Thyroid gland (tissue), 4 donors: ENCODE measurements at places on chromosomes 16 and 17. TPM values are rescaled to one million over a fixed set of nuclear protein-coding genes. Genes with fewer than 3 reads are reported as not detected.
A peak's percentile ranks its signal among the peaks of the same experiment; 100 is the strongest.

- H3K27me3 ChIP-seq = peaks cover 26% of the 10 kb centered on the region
- H3K4me3 ChIP-seq = no peak overlapping the region
- DNase-seq = no peak
- no peaks in the 10 kb centered on the region for H3K4me1 ChIP-seq
Observed at GRCh38 chr17:48989100-48989499, 8.1 kb upstream of the IGF2BP1 start.

DNA sequence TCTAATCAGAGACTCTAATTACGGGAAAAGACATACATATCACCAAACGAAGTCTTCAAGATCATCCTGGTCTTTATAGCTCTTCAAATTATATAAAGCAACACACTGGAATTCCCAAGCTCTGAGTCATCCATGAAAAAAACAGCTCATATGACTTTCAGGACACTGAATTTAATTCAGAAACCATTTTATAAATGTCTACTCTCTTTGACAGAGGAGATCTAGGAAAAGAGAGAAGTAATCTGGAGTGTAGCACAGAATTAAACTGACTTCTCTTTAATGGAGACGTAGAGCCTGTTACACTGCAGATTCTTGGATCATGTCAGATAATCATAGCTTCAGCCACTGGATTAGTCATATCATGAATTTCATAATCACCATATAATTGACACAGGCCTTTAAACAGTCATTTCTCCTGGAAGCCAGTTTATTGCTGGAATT lies 86.8 kb upstream of the WSB1 start:
- DNase-seq = no peak
- H3K4me1 ChIP-seq = no peaks in the 10 kb centered on the region
- no peaks in the 10 kb centered on the region for H3K27me3 ChIP-seq

DNA sequence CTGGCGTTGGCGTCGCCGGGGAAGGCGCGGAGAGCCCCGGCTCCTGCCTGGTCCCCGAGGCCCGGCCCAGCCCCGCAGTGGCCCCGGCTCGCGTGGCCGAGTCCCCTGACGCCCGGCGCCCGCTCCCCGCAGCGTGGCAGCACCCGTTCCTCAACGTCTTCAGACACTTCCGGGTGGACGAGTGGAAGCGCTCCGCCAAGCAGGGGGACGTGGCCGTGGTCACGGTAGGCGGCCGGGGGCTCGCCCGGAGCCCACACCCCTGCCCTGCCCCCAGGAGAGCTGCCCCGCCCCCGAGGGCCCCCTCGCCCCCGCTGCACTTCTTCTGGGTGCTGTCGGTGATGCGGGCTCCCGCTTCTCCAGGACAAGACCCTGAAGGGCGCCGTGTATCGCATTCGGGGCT lies 466 bp downstream of the WDR90 start:
- no peak for DNase-seq
- H3K27ac ChIP-seq = no peak overlapping the region
- no peaks in the 10 kb centered on the region for H3K36me3 ChIP-seq
- H3K4me3 ChIP-seq = peak overlapping the region; percentile 77
- H3K27me3 ChIP-seq = no peaks in the 10 kb centered on the region
- H3K4me1 ChIP-seq = peaks cover 46% of the 10 kb centered on the region

- DNase-seq = peak; percentile 27
- peaks cover 5% of the 10 kb centered on the region for H3K36me3 ChIP-seq
- H3K27ac ChIP-seq = no peak overlapping the region
- no peaks in the 10 kb centered on the region for H3K27me3 ChIP-seq
Observed at GRCh38 chr16:1494129-1494640, 1.0 kb downstream of the TELO2 start.

- H3K4me1 ChIP-seq = no peaks in the 10 kb centered on the region
- H3K4me3 ChIP-seq = no peak within 1 kb of the TSS
- no peak for DNase-seq
Observed at GRCh38 chr17:43846963-43847371, at the start of gene CD300LG. Gene CD300LG, plus strand, starts transcription at chr17:43847176. Its CDS starts 41 bp downstream, at chr17:43847217.

DNA sequence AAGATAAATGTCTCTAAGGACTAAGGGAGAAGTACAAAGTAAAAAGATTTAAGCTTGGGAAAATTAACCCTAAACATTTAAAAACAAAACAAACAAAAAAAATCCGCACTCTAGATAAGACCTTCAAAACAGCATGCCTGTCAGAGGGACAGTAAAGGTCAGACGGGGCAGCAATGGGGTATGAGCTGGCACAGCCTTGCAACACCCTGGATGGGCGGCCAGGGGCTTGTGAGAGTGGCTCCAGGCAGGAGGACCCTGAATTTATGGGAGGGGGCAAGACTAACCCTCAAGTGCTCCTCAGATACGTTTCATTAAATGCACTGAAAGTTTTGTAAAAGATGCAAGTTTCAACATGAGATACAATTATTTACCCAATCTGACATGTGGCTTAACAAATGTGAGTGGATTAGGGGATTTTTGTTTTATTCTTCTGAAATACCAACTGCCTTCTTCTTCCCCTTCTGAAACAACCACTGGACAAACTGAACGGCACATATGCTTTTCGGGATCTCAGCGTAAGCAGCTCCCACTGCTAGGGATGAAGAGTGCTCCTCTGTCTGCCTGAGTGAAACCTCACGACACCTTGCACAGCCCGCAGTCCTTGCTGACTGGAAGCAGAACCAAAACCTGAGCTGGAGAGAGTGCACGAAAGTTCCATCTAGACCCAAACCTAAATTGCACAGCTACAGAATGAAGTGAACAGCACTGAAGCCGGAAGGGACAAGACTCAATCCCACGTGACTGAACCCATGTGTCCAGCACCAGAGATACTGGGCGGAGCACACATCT lies 128.4 kb downstream of the ANKRD11 start:
- H3K27me3 ChIP-seq = no peaks in the 10 kb centered on the region
- no peaks in the 10 kb centered on the region for H3K36me3 ChIP-seq
- peaks cover 65% of the 10 kb centered on the region for H3K4me1 ChIP-seq
- H3K4me3 ChIP-seq = no peak overlapping the region

GRCh38 chr16:66260522-66261254 lies 105.8 kb upstream of the CDH5 start:
- no peaks in the 10 kb centered on the region for H3K36me3 ChIP-seq
- no peak overlapping the region for H3K27ac ChIP-seq
- no peak for DNase-seq
- no peaks in the 10 kb centered on the region for H3K27me3 ChIP-seq

ICAM2 gene
- total RNA-seq = 41.8 TPM

AATK gene
- total RNA-seq = 4.1 TPM

C16orf92 gene
- not detected for total RNA-seq

GRCh38 chr16:19809121-19809635 lies 75.5 kb downstream of the GPRC5B start:
- H3K27me3 ChIP-seq = no peaks in the 10 kb centered on the region
- peak overlapping the region; percentile 69 for H3K27ac ChIP-seq
- H3K36me3 ChIP-seq = no peaks in the 10 kb centered on the region
- peak; percentile 20 for DNase-seq
- H3K4me1 ChIP-seq = peaks cover 42% of the 10 kb centered on the region

GRCh38 chr16:66457888-66458287 lies 30.8 kb downstream of the BEAN1 start:
- H3K36me3 ChIP-seq = no peaks in the 10 kb centered on the region
- no peak overlapping the region for H3K27ac ChIP-seq
- no peaks in the 10 kb centered on the region for H3K27me3 ChIP-seq
- DNase-seq = no peak

DNA sequence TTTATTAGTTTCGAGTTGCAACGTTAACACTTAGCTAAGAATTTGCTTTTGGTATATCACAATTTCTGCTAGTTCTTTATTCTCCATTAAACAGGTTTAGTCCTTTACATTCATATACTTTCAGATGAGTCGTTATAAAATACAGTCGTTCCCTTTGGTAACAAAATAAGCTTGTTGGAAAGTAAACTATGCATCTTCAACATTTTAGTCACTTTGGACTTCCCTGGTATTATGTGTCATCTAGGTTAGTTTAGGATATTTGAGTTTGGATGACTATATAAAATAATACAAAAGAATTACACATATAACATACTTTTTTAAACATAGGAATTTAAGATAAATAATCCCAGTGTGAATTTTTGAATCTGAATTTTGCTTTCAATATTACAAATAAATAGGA lies 351.5 kb downstream of the BCAS3 start:
- no peaks in the 10 kb centered on the region for H3K27me3 ChIP-seq
- DNase-seq = no peak
- no peaks in the 10 kb centered on the region for H3K36me3 ChIP-seq

CASKIN1 gene
- 0.24 TPM for total RNA-seq

DNA sequence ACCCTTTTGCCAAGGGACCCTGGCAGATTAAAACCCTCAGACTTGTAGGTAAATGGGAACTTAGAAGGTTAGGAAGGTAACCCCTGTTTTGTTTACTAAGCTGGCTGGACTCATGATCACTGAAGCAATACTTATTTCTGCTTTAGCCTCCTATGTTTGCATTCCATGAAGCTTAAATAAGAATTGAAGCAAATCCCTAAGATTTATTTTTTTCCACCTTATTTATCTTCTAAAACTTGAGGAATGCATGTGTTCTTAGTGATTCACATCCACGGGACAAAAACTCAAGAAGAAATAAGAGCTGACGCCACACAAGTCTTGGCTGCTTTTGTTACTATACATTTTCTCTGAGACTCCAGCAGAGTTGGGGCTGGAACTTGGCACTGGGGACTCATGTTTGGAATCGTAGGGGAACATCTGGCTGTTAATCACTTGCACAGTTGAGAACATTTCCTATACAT lies 35.5 kb downstream of the CLUAP1 start:
- H3K4me3 ChIP-seq = no peak overlapping the region
- H3K36me3 ChIP-seq = peaks cover 30% of the 10 kb centered on the region
- no peaks in the 10 kb centered on the region for H3K27me3 ChIP-seq
- peaks cover 9% of the 10 kb centered on the region for H3K4me1 ChIP-seq

- no peak for DNase-seq
- H3K4me1 ChIP-seq = peaks cover 24% of the 10 kb centered on the region
- peak overlapping the region; percentile 62 for H3K27ac ChIP-seq
- H3K27me3 ChIP-seq = no peaks in the 10 kb centered on the region
Observed at GRCh38 chr16:14485811-14486519, 144.1 kb downstream of the PARN start.

DNA sequence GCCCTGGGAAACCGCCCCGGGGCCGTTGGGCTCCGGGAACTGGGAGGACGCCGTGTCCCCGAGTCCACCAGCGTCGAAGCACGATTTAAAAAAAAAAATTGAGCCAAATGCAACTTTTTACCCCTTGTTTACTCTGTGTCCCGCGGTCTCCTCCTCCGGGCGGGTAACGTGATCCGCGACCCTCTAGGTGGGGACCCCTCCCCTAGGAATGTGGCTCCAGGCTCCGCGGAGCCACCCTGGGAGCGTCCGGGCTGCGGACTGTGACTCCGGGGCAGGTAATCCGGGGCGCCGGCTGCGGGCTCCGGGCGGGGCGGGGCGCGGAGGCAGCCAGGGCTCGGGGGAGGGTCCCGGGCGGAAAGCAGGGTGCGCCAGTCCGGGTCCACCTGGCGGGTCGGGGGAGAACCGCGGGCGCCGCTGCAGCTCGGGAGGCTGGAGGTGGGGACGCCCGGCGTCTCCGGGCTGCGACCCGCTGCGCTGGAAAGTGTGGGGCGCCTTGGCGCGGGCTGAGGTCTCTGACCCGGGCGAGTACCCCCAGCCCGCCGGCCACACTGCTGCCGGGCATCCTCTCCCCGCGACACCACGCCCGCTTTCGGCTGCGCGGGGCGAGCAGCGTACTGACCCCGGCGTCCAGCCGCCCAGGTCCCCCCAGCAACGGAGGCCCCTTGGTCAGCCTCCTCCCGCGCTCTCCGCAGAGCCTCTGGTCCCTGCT lies 852 bp upstream of the HELZ start:
- peaks cover 31% of the 10 kb centered on the region for H3K4me1 ChIP-seq
- H3K27ac ChIP-seq = no peak overlapping the region
- peak overlapping the region; percentile 97 for H3K4me3 ChIP-seq
- DNase-seq = peak; percentile 34

DNA sequence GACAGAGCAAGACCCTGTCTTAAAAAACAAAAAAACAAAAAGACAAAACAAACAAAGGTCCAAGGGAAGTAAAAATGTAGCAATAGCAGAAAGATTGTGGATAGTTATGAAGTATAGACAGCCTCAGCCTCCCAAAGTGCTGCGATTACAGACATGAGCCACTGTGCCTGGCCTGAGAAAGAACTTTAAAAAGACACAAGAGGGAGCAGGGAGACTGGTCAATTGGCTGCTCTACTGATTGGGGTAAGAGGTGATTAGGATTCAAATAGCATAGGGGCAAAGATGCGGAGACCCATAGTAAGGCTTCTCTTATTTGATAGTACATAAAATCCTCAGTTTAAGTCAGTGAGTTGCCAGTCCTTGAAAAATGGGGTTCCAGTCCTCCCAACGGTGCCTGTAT lies 518.2 kb upstream of the GOT2 start:
- H3K4me3 ChIP-seq = no peak overlapping the region
- no peaks in the 10 kb centered on the region for H3K36me3 ChIP-seq
- H3K4me1 ChIP-seq = no peaks in the 10 kb centered on the region
- H3K27ac ChIP-seq = no peak overlapping the region
- no peak for DNase-seq

- H3K36me3 ChIP-seq = no peaks in the 10 kb centered on the region
- H3K27me3 ChIP-seq = no peaks in the 10 kb centered on the region
- DNase-seq = no peak
Observed at GRCh38 chr16:49443576-49443975, 70.0 kb downstream of the C16orf78 start.

DNA sequence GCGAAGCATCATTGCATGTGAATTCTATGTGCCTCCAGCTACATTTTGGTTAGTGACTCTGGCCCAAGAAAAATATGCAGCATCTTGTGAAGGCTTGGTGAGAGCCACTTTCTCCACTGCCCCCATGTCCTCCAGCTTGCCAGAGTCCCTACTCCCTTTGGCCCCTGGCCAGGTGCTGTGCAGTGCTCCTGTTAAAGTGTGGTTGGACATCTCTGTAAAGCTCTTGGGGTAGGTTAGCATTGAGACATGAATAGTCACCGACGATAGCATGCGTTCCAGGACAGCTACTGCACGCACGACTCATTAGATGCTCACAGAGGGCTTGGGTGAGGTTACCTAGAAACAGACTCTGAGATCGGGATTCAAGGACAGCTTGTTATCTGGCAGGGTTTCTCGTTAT lies 48.6 kb downstream of the FOXL1 start:
- no peaks in the 10 kb centered on the region for H3K4me1 ChIP-seq
- no peak overlapping the region for H3K27ac ChIP-seq
- no peaks in the 10 kb centered on the region for H3K27me3 ChIP-seq
- H3K36me3 ChIP-seq = no peaks in the 10 kb centered on the region
- H3K4me3 ChIP-seq = no peak overlapping the region

ABHD15 gene
- total RNA-seq = 12.1 TPM

DNA sequence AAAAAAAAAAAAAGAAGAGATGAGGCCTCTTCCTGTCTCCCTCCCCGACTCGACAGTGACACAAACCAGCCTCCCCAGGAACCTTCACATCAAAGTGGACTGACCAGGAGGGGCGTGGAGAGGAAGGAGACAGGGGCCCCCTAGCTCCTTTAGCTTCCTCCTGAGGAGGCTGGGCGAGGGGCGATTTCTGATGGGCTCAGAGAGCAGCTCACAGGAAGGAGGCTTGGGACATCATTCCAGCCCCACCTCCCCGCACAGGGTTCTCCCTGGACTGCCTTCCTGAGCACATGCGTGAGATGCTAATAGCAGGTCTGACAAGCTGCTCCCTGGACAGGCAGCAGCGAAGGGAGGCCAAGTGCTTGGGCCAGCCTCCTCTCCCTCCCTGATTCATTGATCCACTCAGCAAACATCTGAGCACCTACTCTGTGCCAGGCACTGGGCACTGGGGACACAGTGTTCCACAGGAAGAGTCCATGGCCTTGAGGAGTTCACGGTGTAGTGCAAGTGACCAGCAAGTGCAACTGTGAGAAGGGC lies 14.4 kb upstream of the DOK4 start:
- no peak overlapping the region for H3K27ac ChIP-seq
- no peak overlapping the region for H3K4me3 ChIP-seq
- no peaks in the 10 kb centered on the region for H3K4me1 ChIP-seq
- no peaks in the 10 kb centered on the region for H3K27me3 ChIP-seq

- H3K4me1 ChIP-seq = peaks cover 51% of the 10 kb centered on the region
- DNase-seq = no peak
Observed at GRCh38 chr16:27322858-27323780, 9.3 kb downstream of the IL4R start.
